ENCODE measurements at places on chromosomes 13 and 19.

DNA sequence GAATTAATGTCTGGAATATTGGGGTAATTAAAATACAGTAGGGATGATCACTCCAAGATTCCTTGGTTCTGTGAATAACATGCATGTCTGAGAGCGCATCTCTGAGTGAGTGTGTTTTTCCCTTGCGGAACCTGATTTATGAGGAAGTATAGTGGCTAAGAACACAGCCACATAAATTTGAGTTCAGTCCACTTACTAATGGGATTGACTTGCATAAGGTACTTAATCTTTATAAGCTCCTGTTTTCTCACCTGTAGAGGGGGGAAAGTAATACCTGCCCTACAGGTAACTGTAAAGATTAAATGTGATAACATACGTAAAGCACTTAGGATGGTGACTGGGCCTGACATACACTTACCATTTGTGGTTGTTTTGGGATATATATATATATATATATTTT, 60.8 kb downstream of the KLF5 start:
- DNase-seq, result no peak

- DNase-seq, result no peak
Observed at GRCh38 chr13:23790577-23791170, 98.5 kb downstream of the MIPEP start.

DNA sequence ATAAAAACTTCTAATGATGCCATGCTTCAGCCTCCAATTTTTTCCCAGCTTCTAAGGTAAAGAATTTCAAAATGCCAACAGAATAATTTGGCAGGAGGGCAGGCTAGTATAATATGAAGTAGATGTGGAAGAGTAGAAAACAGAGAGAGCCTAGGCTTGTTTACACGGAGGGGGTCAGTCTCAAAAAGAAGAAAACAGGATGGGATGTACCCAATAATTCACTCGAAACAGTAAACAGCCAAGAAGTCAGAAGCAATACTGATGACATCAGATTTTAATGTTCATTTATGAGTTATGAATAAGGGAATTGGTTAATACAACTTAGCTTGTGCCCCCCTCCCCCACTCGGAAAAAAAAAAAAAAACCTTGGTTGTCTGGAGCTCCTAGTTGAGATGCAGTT, 422.5 kb downstream of the FOXO1 start:
- no peak for DNase-seq

GRCh38 chr19:10968527-10969135, 7.8 kb downstream of the SMARCA4 start:
- no peak for DNase-seq

DNA sequence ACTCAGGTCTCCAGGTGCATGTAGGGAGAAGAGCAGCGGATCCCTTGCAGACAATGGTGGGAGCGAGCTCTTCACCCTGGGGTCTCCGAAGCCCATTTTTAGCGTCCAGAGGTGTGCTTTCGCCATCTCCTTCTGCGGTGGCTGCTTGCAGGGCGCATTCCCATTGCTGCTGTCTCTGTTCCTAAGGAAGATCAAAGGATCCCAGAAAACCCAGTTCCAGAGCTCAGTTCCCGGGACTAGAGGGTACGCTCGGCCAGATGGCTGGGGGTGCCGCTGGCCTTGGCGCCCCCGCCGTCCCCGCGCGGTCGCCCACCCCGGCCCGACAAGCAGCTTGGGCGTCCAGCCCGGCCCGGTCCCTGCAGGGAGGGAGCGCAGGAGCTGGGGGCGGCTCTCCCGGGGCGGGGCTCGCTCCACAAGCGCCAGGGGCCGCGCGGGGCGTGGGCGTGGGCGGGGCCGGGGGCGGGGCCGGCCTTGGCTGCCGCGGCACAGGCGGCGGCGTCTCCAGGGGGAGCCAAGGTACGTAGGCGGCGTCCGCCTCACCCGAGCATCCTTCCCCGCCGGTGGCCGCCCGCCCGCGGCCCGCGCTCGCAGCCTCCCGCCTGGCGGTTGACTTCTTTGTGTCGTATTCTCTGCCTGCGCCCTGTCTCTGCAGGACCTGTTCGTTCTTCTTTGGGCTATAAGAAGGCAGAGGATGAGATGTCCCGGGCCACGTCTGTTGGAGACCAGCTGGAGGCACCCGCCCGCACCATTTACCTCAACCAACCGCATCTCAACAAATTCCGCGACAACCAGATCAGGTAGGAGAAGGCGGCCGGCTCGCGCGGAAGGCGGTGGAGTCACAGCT, 96.8 kb downstream of the ATP8A2 start:
- DNase-seq, result no peak

DNA sequence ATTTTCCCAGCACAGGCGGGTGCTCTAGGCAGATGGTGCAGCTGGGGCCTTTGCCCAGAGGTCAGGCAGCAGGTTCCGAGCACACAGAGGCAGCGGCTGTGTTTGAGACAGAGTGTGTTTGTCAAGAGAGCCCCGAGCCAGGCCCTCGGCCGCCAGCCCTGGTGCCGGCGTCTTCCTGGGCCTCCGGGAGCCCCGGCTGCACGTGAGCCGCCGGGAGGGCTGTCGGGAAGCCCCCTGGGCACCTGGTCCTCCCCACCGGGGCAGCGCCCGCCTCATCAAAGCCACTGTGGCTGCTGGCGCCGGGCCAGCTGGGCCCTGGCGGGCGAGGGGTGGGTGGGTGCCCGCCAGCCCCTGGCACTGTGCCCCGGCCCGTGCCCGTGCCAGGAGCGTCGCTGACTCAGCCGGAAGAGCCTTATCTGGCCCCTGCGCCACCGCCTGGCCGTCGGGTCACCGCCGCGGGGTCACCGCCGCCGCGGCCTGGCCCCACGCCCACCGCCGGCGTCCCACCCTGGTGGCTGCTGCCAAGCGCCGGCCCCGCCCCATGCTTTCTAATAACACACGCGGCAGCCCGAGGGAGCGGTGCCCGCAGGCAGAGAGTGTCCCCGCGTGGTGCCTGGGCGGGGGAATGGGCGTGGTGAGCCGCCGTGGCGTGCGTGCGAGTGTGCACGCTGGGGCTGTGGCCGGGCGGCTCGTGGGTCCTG, 14.9 kb downstream of the ARID3A start:
- peak; percentile 72 for DNase-seq

DNA sequence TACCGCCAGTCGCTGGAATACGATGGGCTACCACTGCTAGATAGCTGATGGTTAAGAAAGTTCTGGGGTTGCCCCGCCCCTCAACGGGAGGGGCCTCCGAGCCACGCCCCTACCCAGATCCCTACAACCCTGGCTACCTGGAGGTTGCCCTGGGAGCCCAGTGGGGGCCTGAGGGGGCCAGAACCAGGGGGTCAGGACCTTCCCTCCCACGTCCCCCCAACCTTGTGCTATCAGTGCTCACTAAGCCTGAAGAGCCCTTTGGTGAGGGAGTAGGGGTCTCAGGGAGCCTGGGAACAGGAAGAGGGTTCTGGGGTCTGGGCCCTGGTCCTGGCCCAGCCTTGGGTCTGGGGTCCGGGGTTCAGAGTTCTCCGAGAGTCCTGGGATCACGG, 8.9 kb downstream of the OCEL1 start:
- DNase-seq, result peak; percentile 70

DNA sequence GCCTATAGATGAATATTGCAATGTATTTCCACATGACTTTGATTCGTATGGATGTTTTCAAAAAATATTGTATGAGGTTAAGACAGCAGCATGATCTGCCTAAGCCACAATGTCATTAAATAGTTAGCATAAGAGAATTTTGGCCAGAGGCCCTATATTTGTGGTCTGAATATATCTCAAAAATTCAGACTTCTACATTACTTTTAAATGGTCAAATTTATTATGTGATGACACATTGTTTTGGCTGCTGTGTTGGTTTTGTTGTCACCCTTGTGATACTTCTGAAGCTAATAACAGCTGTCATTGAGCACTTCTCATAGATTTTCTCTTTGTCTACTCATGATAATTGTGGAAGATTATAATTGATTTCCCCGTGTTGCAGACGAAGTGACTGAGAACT, 288.2 kb downstream of the MYO16 start:
- no peak for DNase-seq

GRCh38 chr13:48038761-48039160, 1.2 kb downstream of the NUDT15 start:
- DNase-seq, result no peak

DNA sequence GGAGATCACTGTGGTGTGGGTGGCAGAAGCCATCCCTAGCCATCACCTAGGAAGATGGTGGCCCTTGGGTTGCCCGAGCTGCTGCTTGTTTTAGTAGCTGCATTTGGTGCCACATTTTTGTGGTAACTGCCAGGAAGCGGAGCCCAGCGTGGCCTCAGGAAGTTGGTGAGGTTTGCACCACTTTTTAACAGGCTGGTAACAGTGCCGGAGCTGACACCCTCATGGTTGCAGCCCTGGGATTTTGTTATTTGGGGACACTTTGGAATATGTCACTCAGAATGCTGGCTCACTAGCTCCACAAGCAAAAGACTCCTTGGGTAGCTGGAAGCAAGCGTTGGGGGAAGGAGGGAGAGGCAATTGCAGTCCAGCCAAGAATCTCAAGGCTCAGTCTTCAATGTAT, 22.1 kb downstream of the ACTN4 start:
- no peak for DNase-seq

GRCh38 chr19:19059837-19060611, 3.8 kb upstream of the SLC25A42 start:
- no peak for DNase-seq

DNA sequence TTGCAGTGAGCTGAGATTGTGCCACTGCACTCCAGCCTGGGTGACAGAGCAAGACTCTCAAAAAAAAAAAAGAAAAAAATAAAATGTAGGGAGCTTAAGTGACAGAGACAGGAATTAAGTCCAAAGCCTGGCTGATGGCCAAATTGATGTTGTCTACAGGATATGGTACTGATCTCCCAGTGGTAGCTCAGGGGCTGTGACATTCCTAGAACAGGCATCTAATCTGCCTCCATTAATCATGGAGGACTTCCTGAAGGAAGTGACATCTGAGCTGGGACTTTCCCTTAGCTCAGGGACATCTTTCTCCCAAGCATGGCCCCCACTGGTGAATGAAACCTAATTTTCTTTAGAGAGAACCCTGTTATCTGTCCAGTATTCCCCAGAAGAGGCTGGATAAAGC, 11.4 kb upstream of the EDDM13 start:
- no peak for DNase-seq

GRCh38 chr13:113458253-113459065, 5.2 kb upstream of the ADPRHL1 start:
- no peak for DNase-seq

DNA sequence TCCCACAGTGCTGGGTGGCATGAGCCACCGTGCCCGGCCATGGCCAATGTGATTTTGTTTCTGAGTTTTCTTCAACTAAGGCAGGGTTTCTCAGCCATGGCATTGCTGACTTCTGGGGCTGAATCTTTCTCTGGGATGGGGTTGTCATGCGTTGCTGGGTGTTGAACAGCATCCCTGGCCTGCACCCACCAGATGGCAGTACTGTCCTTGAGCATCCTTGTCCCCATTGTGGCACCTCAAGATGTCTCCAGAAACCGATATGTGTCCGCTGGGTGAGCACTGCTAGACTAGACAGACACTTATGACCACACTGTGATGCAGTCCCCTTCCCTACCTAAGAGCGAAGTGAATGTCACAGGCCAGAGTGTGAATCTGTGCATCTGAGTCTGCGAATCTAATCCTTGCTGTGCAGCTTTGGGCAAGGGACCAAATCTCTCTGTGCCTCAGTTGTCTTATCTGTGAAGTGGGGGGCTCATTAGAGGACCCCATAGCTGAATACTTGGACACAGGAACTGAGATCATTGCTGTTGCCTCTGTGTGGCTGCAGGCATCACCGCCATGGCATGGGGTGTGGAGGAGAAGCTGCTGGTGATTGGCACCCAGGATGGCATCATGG, 50.3 kb upstream of the SIN3B start:
- peak; percentile 32 for DNase-seq

GRCh38 chr13:45441633-45442032, 23.1 kb upstream of the COG3 start:
- no peak for DNase-seq

- DNase-seq, result peak; percentile 74
Observed at GRCh38 chr13:19957320-19958154, 990 bp upstream of the ZMYM2 start.

All from activated CD4-positive, CD25-positive, alpha-beta regulatory T cell treated with anti-CD3 and anti-CD28 coated beads, Interleukin-2, amount 50 U/mL, for 72 hours (primary cell).